ENCODE measurements at places on chromosomes 12 and 14.
A peak's percentile ranks its signal among the peaks of the same experiment; 100 is the strongest.

- DNase-seq: no peak
Observed at GRCh38 chr12:32617534-32617933, 61.6 kb upstream of the DNM1L start.

- no peak for DNase-seq
Observed at GRCh38 chr14:65321370-65321875, 91.1 kb upstream of the FUT8 start.

DNA sequence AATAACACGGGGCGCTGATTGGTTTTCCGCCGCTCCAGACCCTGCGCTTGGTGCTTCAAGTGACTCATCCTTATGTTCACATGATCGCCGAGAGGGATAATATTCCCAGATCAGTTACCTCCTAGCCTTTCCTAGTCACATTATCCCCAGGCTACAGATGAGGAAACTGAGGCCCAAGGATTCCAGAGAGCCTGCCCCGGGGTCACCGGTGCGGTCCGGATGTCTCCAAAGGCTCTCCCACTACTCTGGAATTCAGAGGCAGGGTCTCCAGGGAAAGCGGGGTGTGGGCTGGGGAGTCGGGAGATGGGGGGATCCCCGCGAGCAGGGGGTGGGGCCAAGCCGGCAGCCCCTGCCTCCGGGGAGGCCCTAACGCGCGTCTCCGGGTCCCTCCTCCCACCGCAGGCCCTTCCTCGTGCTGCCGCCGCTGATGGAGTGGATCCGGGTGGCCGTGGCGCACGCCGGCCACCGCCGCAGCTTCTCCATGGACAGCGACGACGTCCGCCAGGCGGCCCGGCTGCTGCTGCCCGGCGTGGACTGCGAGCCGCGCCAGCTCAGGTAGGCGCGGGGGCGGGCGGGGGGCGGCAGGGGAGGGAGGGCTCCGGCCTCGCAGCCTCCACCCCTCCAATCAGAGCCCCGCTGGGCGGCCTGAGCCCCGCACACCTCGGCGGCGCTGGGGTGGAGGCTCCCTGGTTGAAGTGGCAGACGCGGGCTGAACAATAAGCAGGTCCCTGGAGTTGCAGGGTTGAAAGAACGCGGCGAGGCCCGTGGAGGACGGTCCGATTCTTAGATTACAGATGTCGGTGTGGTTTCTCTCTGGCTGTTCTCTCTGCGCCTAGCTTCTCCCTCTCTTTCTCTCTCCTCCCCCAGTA lies 104.6 kb upstream of the PWP1 start:
- no peak for DNase-seq

- DNase-seq: no peak
Observed at GRCh38 chr14:99540196-99541032, 59.2 kb downstream of the CCNK start.

GRCh38 chr12:102643879-102644575 lies 163.7 kb upstream of the IGF1 start:
- no peak for DNase-seq

- DNase-seq: no peak
Observed at GRCh38 chr14:91466192-91466591, 43.9 kb downstream of the PPP4R3A start.

GRCh38 chr14:51533160-51533559 lies 118.5 kb upstream of the FRMD6 start:
- no peak for DNase-seq

DNA sequence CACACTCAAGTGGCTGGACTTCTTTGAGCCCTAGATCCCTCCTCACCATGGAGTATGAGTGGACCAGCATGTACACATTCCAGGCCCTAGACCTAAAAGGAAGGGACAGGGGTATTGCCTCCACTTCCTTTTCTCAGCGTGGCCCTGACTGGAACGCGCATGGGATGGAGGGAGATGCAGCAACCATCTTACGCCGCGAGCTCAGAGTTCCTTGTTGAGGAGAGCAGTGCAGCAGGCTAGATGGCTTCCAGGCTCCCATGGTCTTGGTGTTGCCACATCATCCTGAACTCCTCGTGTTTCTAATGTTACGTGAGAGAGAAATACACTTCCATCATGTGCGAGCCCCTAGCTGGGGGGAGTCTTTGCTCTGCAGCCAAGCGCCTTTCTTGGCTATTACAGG lies 61.8 kb upstream of the DIO3 start:
- no peak for DNase-seq

DNA sequence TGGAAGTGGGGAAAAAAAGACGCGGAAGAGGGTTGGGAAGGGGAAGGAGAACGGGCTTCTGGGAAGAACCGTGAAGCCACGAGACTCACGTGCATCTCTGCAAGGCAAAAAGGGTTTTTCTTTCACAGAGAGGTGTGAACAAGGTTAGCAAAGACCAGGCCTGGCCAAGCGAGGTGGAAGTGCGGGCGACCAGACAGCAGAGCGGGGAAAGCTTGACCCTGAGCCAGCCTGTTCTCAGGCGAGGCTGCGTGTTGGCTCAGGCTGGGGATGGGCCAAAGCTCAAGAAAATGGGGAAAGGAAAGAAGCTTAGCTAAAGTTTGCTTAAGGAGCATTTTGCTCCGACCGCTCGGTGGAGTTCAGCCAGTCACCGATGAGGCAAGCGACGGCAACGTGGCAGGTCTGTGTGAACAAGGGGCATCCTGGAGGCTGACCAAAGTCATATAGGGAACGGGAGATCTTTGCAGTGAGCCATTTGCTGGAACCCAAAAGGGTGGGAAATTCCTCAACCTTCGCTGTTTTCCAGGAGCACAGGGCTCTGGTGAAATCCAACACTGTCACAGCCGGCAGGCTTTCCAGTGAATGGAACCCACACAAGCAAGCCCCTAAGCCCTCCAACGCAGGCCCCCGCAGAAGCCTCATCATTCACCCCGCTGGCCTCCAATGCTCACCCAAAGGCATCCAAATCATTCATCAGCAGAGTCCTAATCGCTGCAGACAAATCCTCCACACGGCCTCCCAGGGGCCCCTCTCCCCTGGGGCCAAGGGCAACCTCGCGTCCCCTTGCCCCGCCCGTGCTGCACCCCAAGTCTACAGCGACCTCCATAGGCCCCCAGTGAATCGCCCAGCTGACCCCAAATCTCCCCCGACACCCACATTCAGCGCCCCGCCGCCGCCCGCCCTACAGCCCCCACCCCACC lies 754 bp downstream of the ZNF605 start:
- DNase-seq: peak; percentile 59

DNA sequence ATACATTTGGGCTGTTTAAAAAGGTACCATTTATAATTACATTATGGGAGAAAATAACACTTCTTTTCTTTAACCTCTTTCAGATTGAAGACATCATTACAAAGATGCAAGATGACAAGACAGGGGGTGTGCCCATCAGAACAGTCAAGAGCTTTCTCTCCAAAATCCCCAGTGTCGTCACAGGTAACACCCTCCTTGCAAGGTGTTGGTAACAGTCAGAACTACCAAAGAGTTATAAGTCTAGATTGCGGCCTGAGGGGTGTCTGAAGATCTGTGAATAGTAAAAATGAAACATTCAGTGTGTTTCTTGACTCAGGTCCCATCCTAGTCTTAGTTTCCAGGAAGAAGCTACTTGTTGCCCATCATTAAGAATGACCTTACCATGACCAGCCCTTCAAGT lies 419.8 kb downstream of the RGS6 start:
- DNase-seq: no peak

GRCh38 chr14:99774556-99775307 lies 18.5 kb upstream of the EML1 start:
- DNase-seq: peak; percentile 87

- no peak for DNase-seq
Observed at GRCh38 chr12:561908-562593, 101.2 kb downstream of the NINJ2 start.

- no peak for DNase-seq
Observed at GRCh38 chr12:66648033-66648735, 30.7 kb downstream of the GRIP1 start.

- no peak for DNase-seq
Observed at GRCh38 chr12:54160769-54161480, 27.9 kb downstream of the SMUG1 start.

DNA sequence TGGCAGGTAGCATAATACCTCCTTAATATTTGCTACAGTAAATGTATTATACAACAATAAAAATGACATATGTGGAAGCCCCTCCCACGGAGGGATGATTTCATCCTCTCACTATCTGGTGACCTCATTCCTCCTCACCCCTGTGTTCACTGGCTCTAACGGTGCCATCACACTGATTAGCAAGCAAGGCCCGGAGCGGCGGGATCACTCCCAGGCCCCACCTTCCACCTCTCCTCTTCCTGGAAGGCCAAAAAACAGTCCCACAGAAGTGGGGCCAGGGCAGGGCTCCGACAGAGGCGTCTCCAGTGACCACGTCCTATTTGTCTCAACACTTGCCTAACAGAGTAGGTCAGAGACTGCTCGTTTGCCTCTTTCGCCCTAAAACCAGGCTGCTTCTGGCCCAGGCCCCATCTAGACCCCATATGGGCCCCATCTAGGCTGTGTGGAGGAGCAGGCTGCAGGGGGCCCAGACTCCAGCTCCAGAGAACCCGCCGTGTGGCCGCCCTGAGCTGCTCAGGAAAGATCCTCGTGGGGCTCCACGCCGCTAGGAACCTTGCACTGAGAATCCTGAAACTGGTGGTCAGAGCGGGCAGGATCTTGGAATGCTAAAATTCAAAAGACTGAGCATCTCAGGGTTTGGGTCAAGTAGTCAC lies 3.7 kb downstream of the SELPLG start:
- no peak for DNase-seq

DNA sequence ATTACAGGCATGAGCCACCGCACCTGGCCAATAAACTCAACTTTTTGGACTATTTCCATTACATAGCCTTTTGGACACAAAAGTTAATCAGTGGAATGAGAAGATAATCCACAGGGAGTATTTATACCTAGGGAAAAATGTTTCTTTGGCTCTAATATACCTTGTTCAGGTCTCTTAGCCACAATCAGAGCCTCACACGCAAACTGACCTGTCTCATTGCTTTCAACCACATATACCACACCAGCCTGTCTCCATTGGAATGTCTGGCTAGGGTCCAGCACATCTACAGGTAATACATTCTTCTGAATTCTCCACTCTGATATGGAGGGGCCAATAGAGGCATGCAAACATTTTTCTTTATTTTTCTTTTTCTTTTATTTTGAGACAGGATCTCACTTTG lies 3.8 kb upstream of the RBMS2 start:
- no peak for DNase-seq

DNA sequence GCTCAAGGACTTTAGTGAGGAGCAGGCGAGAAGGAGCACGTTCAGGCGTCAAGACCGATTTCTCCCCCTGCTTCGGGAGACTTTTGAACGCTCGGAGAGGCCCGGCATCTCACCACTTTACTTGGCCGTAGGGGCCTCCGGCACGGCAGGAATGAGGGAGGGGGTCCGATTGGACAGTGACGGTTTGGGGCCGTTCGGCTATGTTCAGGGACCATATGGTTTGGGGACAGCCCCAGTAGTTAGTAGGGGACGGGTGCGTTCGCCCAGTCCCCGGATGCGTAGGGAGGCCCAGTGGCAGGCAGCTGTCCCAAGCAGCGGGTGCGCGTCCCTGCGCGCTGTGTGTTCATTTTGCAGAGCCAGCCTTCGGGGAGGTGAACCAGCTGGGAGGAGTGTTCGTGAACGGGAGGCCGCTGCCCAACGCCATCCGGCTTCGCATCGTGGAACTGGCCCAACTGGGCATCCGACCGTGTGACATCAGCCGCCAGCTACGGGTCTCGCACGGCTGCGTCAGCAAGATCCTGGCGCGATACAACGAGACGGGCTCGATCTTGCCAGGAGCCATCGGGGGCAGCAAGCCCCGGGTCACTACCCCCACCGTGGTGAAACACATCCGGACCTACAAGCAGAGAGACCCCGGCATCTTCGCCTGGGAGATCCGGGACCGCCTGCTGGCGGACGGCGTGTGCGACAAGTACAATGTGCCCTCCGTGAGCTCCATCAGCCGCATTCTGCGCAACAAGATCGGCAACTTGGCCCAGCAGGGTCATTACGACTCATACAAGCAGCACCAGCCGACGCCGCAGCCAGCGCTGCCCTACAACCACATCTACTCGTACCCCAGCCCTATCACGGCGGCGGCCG lies 1.1 kb downstream of the PAX9 start:
- DNase-seq: no peak

DNA sequence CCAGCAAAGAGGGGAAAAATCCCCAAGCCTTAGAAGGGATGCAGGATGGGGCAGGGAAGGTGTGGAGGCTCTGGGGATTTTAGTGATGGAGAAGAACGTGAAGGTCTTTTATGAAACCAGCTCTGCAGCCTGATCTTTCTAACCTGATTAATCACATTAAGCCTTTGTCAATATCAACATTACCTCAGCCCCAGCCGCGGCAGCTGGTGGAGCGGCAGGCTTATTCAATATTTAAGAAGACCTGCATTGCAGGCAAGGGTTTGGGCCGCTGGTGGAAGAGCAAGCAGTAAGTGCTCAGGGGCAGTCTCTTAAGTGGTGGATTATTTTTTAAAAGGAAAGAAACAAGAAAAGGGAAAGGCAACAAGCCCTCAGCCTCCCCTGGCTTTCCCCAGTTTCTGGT lies 16.6 kb downstream of the RPH3A start:
- DNase-seq: no peak
